ENCODE measurements at places on chromosomes 2 and 18.

DNA sequence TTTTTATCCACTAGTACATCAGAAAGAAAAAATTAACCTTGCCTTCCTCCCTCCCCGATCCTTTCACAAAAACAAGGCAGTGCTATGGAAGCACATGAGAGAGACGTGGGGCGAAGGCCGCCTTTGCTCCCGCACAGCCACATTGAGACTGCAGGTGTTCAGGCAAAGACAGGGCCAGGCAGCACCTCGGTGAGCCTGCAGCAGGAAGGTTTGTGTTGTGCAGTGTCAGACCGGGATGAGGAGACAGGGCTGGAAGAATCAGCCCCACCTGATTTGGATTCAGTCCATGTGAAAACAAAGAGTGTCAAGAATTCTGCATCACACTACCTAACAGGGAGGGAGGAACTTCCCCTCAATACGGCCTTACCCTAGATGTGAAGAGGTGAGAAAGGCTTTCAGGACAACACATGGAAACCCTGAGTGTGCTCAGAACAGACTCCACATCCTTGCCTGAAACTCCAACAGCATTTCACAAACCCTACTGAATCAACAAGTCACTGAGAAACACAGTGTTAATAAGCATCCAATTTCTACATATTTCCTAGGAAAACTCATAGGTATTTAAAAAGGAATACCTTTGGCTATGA, 59.6 kb downstream of the HDAC4 start:
- no peak for DNase-seq

DNA sequence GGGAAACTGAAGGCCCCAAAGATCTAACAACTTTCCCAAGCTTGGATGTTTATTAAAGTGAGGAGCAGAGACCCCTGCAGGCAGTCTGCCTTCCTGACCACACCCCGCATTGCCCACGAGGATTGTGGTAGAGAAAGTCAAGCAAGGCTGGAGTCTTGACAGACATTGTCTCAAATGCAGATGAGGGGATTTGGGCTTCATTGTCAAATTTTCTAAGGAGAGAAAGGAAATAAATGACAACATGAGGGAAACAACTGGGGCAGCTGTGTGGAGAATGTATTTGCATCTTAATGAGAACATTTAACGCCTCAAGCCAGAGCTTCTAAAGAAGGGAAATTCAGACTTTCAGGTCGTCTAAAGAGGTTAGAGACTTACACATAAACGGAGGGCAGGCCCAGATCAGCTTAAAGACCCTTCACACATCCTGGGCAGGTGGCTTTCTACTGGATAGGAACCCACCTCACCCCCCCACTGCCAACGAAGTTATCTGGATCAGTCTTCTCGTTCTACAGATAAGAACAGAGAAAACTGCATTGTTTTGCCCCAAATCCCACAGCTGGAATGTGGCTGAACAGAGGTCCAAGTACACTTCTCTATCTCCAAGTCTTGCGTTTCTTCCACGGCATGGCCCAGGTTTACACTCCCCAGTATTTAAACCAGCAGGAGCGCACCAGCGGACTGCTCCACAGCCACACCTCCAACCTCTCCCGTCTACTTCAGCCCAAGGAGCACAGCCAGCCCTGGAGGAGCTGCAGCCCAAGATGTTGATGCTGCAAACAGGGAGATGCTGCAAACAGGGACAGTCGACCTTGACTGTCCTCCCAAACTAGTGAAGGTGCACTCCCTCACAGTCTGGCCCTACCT, 16.2 kb upstream of the SCG2 start:
- no peak for DNase-seq

- no peak for DNase-seq
These were observed 972 bp upstream of the CELF4 start for GRCh38 chr18:37566479-37567060.

DNA sequence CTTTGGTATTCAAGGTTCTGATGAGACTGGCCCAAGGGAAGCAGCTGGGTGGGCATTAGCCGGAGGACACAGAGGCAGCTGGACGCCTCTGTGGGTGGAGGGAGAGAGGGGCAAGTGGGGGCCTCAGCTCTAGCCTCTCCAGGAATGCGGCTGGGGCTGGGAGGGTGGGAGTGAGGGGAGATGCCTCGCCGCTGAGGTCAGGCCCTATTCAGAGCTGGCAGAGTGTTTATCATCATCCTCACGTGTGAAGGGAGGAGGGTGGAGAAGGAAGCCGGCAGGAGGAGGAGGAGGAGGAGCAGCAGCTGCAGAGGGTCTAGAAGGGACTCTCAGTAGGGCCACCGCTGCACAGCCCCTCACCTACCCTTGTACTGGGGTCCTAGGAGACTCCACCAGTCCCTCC, 43.1 kb downstream of the TNS1 start:
- no peak for DNase-seq

- DNase-seq: peak; percentile 86
These were observed at the start of gene FOSL2 for GRCh38 chr2:28392297-28393113. Gene FOSL2, plus strand, starts transcription at chr2:28392858. Its CDS starts 863 bp downstream, at chr2:28393721.

- DNase-seq: peak; percentile 14
These were observed 105.9 kb downstream of the LBH start for GRCh38 chr2:30336978-30337841.

GRCh38 chr2:29351916-29352591, 236.8 kb downstream of the CLIP4 start:
- DNase-seq: no peak

DNA sequence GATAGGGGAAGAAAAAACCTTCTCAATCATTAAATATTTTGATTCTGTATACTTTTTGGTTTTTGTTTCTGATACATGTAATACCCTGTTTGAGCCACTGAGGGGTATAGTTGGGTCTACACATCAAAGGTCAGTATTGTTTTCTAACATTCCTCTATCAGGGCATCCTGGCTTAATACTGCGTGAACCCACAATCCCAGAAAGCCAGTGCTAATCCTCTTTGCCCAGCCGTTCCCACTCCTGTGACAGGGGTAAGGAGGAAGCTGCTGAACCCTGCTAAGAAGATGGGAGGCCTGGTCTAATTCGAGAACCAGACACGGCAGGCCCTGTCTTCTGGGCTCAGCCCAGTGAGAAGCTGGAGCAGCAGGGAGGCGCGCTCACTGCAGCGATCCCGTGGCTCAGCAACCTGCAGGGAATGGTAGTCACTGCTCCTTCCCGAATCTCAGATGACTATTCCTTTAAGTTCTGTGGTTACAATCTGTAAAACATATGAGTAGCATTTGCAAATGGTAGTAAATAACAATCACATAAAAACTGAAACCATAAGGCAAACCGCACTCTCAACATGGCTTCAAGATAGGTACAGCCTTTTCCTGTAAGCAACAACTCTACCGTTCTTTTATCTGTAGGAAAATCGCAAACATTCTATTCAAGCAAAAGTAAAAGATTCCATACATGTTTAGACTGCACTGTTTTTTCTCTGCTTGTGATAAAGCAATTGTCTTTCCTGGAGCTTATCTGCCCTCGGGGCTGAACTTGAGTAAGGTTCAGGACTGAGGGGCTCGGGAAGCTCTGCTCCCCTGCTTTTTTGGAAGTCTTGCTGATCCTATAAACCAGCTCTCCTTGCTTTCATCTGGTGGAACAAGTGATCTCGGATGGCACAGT, 87.0 kb downstream of the EPB41L3 start:
- no peak for DNase-seq

Measured in T-helper 17 cell (primary cell).